Retinal pigment epithelial cell (primary cell): ENCODE measurements at places on chromosomes 6 and 20.

DNA sequence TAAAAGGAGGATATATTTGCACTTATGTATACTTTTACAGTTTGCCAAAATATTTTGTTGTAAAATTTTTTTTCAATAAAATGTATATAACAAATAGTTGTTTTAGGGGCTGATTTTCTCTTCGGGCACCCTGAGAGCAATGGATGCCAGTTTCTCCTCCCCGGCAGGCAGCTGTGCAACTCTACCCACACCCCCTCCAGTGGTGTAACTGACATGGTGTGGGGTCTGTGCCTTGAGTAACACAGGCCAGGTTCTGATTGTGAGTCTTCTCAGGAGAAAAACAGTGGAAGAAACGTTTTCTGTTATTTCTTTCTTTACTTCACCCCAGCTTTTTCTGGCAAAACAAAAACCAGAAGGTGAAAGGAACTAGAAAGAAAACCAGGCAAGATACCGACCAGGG lies 6.1 kb downstream of the FOXF2 start:
- DNase-seq = no peak

DNA sequence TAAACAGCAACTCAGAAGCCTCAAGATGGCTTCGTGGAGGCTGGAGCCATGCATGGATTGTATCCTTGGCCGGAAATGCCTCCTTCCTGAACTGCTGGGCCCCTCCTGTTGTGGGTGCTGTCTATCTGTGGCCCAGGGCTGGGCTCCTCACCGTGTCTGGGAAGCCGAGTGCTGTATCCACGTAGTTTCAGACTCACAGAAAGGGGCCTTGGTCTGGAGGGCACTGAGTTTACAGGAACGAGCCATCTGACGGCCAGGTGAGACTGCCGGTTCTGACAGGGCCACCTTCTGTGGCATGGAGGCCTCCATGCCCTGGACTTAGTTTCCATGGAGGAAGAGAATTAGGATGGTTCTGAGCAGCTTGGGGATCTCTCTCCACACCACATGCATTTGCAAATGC lies 142.2 kb downstream of the ERMARD start:
- no peak for DNase-seq

DNA sequence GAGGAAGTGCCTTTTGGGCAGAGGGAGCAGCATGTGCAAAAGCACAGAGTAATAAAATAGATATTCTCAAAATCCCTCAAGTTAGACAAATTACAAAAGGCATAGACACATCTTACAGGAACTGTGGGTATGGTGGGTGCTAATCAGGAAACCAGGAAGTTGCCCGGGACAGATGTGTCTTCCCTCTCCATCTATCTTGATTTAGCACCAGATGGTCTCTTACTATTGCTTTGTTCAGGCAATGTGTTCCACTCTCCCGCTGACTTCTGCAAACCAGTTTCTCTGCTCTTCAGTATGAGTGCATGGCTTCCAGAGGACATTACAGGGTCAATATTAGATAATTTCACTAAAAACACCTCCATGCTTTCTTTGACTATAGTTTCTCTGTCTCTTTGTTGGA lies 13.2 kb downstream of the CITED2 start:
- DNase-seq = no peak

- DNase-seq = peak; percentile 26
These were observed 52.2 kb downstream of the GFRAL start for GRCh38 chr6:55379471-55379870.

- no peak for DNase-seq
These were observed 59.0 kb downstream of the SLC23A2 start for GRCh38 chr20:4942331-4942730.

- DNase-seq = no peak
These were observed 49.1 kb upstream of the PLCB1 start for GRCh38 chr20:8082989-8083388.

- no peak for DNase-seq
These were observed 313.7 kb downstream of the FOXC1 start for GRCh38 chr6:1923449-1923848.

DNA sequence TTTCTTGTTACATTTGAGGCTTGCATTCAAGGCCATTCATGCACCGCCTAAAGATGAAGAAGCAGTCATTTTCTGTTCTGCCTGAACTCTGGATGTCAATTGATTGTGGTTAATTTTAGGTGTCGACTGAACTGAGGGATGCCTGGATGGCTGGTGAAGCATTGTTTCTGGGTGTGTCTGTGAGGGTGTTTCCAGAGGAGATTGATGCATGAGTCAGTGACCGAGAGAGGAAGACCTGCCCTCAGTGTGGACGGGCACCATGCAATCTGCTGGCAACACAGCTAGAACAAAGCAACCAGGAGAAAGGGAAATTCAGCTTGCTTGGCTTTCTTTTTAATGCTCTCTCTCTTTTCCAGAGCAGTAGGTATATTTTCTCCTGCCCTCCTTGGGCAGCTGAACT lies 164.1 kb upstream of the ECI2 start:
- DNase-seq = no peak

DNA sequence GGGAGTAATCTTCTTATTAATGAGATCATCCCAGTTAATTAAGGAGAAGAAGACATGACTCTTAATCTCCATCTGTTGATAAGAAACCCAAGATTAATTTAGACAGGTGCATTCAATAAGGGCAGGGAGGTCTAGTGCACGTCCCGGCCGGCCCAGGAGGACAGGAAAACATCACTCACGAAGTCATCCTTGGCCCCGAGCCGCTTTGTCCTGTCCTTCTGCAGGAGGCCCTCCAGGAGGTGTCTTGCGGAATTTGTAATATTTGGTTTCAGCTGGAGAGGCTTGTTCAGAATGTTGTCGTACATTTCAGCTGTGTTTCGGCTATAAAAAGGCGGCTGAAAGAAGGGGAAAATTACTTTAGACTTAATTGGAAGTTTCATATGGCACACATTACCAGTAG lies 118.4 kb upstream of the SLC2A12 start:
- DNase-seq = no peak

DNA sequence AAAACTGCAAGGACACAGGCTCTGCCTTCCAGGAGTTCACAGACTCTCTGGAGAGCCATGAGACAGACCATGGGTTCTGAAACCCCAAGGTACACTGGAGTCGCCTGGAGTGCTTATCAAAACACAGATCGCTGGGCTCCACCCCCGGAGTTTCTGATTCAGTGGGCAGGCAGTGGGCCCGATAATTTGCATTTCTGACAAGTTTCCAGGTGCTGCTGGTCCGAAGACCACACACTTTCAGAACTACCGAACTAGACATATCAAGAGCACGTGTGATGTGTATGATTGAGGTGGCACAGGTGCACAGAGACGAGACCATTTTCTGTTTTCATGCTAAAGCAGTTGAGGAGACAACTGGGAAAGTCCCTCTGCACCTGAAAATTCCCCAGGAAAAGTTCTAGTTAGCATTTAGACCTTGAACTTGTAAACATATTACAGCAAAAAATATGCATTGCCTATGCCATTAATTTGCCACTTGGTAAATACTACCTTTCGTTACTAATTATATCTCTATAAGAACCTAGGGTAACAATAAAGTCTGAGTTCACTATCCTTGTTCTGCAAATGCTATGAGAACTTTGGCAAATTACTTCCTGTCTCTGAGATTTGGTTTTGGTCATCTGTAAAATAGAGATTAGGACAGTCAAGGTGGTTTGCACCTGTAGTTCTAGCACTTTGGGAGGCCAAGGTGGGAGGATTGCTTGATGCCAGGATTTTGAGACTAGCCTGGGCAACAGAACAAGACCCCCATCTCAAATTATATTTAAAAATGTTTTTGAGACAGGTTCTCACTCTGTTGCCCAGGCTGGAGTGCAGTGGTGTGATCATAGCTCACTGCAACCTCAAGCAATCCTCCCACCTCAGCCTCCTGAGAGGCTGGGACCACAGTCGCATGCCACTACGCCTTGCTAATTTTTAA lies 14.3 kb upstream of the PIM1 start:
- no peak for DNase-seq

DNA sequence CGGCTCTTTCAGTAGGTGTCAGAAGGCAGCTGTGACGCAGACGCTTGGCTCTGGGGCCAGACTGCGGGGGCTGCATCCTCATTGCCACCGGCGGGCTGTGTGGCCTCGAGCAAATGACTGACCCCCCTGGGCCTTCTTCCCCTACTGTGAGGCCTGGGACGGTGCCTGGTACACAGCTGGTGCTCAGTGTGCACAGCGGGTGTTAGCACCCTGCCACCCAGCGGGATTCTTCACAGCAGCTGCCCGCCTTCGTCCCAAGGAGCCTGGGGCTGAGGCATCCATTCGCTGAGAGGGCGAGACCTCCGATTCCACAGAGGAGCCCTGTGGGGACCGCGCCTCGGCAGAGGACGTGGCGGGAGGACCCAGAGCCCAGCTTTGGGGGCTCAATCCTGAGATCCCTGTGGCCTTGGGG lies 10.6 kb downstream of the SLCO4A1 start:
- DNase-seq = no peak

DNA sequence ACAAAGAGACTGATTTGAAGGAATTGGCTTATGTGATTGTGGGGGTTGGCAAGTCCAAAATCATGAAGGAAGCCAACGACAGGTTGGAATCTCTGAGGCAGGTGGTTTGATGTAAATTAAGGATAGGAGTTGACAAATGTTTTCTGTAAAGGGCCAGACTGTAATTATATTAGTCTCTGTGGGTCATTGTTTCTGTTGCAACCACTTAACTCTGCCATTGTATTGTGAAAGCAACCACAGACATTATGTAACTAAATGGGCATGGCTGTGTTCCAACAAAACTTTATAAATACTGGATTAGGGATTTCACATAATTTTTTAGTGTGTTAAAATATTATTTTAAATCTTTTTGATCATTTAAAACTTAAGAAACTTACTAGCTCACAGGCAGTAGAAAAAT lies 199.2 kb upstream of the MYLIP start:
- peak; percentile 37 for DNase-seq

DNA sequence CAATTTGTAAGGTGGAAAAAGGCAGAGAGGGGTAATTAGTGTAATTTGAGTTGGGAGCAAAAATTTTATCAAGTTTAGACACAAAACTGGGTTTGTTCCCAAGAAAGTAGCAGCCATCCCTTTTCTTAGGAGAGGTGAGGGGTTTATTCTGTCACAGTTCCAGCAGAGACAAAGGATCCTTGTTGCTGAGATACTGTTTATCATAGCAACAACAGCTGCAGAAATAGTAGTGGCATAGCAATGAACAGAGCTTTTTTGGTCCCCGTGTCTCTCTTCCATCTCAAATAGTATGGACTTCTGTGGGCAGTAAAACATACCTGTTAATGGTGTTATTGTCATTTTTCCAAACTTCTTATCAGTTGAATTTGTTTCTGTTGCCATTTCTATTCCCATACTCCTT lies 23.9 kb downstream of the ZKSCAN8 start:
- DNase-seq = no peak

GRCh38 chr20:56690531-56691175 lies 61.5 kb downstream of the TFAP2C start:
- DNase-seq = no peak

DNA sequence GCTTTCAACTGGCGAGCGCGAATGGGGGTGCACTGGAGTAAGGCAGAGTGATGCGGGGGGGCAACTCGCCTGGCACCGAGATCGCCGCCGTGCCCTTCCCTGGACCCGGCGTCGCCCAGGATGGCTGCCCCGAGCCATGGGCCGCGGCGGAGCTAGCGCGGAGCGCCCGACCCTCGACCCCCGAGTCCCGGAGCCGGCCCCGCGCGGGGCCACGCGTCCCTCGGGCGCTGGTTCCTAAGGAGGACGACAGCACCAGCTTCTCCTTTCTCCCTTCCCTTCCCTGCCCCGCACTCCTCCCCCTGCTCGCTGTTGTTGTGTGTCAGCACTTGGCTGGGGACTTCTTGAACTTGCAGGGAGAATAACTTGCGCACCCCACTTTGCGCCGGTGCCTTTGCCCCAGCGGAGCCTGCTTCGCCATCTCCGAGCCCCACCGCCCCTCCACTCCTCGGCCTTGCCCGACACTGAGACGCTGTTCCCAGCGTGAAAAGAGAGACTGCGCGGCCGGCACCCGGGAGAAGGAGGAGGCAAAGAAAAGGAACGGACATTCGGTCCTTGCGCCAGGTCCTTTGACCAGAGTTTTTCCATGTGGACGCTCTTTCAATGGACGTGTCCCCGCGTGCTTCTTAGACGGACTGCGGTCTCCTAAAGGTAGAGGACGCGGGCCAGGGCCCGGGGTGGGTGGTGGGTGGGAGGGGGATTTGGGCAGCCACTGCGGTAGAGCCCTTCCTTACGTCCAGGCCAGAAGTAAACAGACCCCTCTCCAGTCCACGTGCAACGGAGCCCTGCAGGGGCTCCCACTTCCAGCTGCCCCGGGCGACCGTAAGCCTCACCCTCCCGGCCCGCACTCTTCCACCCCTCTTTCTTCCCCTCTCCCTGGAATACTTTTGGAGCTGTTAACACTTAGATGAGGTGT lies 998 bp downstream of the BMP2 start:
- no peak for DNase-seq

DNA sequence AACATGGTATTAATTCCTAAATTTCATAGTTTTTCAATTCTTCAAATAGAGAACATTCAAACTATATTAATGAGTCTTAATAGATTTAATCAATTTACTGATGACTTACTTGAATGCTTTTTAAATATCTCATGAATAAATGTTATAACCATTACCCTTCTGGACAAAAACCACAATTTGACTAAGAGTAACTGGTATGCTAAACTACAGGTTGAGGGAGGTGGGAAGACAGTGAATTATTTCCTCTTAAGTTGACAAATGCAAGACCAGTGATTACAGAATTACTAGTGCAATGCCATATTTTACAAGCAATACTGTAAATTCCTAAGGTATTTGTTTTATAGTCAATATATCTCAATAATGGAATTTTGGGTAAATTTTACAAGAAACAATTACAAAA lies 65.1 kb downstream of the REV3L start:
- no peak for DNase-seq

DNA sequence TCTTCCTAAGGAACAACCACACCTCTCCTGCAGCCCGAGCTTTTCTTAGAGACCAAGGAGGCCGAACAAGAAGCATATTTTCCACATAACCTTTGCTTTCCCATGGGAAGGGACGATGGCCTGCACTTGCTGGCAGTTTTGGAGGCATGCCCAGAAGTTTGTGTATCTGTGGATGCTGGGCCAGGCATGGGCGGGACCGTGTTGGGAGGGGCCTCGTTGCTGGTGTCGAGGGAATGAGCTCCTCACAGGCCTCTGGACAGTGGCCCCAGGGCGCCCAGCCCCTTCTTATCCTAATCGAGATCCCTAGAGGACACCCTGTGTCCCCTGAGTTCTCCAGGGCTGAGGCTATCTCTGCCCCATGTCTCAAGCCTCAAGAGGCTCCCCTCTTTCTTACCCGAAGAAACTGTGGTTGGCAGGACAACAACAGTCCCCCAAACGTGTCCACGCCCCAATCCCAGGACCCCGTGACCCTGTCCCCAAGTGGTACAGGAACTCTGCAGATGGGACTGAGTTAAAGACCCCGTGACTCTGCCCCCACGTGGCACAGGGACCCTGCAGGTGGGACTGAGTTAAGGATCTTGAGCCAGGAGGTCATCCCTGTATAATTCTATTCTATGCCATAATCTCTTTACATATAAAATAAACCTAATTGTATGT lies 99.5 kb upstream of the BHLHE23 start:
- no peak for DNase-seq

GRCh38 chr6:130831607-130832006 lies 4.4 kb downstream of the SMLR1 start:
- DNase-seq = no peak
